ENCODE measurements at places on chromosomes 5 and 9.

DNA sequence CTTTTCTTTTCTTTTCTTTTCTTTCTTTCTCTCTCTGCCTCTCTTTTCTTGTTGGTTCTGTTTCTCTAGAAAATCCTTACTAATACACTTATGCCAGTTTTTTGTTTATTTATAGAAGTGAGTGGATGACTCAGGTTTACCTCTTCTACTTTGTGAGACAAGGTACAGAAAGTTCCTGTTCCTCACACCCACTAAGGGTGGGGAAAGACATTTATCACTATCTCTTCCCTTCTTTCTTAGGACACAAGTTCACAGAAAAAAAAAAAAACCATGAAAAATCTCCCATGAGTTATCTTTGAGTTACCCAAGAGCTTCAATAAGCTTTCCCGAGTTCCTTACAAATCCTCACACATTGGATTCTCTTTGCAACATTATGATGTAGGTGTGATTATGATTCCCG, 60.9 kb upstream of the CD180 start:
- DNase-seq = no peak

DNA sequence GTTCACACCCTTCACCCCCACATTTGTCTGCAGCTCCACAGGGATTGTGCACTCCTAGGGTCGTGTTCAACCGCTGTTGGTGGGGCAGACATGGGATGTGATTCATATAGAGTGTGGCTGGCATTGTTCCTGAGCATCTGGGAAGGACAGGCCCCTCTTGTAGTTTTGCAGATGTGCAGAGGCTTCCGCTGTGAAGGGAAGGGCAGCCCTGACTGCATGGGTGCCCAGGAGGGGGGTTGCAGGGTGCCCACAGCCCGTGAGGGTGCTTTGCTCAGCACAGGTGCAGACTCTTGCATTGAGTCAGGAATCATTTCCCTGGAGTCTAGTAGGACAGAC, 30.2 kb upstream of the PITX1 start:
- no peak for DNase-seq

DNA sequence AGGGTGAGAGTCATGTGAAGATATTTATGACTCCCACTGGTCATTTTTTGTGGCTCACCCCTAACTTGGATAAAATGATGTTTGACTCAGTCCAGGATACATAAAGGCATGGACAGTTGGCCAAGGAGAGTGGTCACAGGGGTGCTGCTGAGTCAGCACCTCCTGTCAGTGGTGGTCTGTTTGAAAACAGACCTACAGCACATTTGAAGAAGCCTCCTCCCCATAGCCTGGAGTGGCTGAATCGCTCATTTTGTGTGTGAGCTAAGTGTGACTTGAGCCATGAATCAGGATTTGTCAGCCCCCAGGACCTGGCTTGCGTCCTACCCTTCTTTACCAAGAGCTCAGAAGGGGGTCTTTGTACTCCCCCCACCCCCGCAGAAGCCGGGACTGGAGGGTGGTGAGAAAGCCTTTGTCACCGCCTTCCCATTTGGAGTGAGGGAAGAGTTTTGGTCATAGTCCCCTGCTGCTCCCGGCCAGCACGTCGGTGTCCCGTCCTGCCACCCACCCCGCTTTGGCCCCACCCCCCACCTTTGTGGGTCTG, 35.6 kb downstream of the TRIO start:
- DNase-seq = peak; percentile 88

DNA sequence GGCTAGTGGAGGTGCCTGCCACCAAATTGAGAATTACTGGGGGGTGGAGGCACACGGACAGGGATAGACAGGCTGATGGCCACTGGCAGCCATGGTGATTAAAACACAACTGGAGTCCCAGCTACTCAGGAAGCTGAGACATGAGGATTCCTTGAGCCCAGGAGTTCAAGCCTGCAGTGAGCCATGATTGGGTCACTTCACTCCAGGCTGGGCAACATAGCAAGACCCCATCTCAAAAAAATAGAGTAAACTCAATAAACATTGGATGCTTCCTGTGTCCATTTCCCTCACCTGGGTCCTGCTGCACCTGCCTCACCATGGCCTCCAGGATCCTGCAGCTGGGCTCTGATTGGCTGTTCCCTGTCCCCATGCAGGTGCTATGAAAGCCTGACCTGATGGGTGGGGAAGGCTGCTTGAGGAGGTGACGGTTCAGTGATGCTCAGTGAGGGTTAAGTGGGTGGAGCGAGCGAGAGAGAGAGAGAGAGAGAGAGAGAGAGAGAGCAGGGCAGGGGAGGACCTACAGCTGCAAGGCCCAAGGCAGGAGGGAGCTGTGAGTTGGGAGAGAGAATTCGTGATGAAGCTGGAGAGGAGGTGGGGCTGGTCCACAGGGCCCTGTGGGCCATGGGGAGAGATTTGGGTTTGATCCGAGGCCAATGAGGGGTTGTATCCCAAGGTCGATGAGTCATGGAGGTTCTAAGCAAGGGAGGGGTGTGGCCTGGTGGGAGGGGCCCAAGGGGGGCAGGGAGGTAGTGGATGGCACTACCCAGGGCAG, 36.7 kb upstream of the FUBP3 start:
- DNase-seq = no peak

DNA sequence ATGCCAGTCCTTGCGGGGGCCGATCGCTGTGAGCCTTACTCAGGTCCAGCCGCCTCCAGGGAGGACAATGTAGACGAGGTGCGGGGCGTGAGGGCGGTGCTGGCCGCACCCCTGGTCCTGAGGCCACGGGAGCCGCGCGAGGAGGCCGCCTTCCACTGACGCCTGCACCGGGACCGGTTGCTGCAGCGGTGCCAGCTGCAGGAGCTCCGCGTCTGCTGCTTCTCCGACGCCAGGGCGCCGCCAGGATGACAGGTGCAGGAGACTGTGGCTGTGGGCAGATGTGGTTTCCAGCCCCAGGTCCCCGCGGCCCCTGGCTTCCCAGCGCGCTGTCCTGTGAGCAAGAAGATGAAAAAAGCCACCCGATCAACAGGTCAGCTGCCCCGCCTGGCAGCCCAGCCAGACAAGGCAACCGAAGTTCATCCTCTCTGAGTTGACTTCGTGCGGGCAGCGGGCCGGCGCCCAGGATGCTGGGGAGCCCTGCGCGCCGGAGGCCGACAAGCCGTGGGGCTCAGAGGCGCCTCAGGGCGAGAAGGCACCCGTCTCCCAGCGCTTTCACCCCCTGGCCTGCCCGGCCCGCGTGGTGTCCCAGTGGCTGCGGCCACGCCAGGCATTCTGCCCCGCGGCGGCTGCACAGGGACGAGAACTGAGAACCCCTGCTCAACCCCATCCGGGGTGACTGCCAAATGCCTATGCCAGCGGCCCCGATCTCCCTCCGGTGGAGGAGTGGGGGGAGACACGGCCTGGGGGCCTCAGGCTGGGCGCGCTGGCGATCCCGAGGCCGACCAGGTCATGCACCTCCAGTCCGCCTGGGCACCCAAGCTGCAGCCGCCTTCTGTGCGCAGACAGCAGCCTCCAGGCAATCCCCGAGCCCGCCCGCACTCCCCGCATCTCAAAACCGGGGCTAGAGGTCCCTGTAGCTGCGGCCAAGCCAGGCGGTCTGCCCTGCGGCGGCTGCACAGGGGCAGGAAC, 43.4 kb upstream of the BICD2 start:
- no peak for DNase-seq

DNA sequence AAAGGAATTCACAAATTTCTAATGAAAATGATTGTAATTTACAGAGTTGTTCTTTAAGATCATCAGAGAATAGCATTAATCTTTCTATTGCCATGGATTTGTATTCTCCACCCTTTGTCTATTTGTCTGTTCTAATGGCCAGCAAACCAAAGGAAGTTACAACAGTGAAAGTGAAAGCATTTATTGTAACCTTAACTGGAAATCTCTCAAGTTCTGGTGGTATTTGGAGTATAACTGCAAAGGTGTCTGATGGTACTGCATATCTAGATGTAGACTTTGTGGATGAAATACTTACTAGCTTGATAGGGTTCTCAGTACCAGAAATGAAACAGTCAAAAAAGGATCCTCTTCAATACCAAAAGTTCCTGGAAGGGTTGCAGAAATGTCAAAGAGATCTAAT, 21.7 kb downstream of the RMI1 start:
- DNase-seq = peak; percentile 72

DNA sequence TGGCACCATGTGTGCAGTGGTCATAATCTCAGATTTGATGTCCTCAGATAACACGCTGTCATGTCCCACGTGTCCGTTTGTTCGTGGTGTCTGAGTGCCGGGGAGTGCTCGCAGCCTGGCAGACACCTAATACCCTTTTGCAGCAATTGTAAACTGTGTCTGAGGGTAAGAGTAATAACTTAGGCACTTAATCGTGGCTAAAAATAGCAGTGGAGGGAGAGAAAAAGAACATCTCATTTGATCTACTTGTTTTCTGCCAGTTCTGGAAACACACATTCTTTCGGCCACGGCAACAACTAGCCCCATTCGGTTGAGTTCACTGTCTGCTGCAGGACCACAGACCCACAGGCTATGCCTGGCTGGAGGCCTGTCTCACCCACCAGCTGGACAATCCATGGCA, 16.5 kb downstream of the ADCY2 start:
- DNase-seq = no peak

DNA sequence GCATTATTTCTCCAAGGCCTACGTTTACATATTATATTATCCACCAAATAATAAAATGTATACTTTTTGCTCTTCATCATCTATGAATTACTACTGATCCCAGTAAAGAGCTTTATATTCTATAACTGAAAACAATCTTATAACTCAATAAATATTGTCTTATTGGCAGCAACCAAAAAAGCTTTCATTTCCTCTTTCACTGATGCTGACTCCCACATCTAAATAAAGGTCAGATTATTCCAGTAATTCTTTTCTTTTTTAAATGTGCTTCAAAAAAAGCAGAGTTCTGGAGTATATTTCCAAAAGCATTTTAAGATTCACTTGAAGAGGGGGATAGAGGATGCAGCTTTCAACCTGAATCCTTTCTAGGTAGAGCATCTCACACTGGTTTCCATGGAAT, 75.3 kb upstream of the NR4A3 start:
- no peak for DNase-seq

- DNase-seq = no peak
Measured at GRCh38 chr5:171839112-171839511, 53.5 kb downstream of the SMIM23 start.
